ENCODE measurements at places on chromosomes 1 and 21.

- DNase-seq: no peak
Observed at GRCh38 chr21:31340942-31341487, 3.0 kb downstream of the TIAM1 start.

DNA sequence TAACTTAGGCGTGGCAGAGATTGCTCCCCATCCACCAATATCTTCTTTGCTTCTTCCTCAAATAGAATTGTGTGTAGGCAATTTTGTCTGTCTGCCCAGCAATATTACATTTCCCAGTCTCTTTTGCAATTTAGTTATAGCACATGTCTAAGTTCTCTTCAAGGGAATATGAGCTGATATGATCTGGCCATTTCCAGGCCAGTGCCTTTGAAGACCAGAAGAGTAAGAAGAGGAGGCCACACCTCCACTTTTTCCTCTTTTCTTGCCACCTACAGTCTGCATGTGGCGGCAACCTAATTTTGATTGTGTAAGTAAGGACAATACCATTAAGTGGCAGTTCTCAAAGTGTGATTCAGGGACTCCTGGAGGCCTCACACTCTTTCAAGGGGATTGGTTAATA lies 6.3 kb upstream of the RSBN1 start:
- no peak for DNase-seq

GRCh38 chr1:41726899-41727748 lies 191.6 kb downstream of the HIVEP3 start:
- DNase-seq: peak; percentile 69

GRCh38 chr1:175171036-175171913 lies 21.3 kb downstream of the KIAA0040 start:
- no peak for DNase-seq

DNA sequence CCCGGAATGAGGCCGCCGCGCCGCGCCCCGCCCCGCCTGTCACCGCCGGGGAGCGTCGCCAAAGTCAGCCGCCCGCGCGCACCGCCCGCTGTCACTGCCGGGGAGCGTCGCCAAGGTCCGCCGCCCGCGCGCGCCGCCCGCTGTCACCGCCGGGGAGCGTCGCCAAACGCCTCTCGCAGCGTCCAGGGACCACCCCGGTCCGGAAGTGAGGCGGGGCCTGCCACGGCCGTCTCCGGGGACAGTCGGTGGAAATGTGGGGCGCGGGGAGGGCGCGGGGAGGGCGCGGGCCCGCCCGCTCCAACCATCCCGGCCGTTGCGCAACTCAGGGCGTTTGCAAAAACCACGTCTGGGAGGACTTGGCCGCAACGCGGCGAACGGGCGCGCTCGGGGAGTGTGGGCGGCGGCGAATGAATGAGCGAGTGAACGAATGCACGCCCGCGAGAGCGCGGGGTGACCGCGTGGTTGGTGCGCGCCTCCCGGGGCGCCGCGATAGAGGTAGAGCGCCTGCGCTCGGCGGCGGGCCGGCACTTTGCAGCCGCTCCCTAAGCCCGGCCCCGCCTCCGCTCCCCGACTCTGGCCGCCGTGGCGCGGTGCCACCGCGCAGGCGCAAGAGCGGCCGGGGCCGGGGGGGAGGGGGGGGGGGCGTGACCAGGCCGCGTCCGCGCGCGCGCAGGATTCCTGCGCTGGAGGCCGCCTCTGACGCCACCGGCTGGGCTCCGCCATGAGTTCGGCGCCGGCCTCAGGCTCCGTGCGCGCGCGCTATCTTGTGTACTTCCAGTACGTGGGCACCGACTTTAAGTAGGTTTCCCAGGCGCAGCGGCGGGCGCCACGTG lies at the start of the genes ACAP3 and PUSL1:
Gene ACAP3, minus strand, starts transcription at position 8 of the 833 bp plus-strand sequence. CDS start 115 bp downstream, outside the sequence.
Gene PUSL1, plus strand, starts transcription at position 675 of the 833 bp plus-strand sequence. Its CDS starts 47 bp downstream, at position 722.
- peak; percentile 82 for DNase-seq

- DNase-seq: no peak
Observed at GRCh38 chr1:203554071-203554470, 60.1 kb downstream of the OPTC start.

GRCh38 chr1:243851765-243852164 lies 1.7 kb upstream of the AKT3 start:
- no peak for DNase-seq

GRCh38 chr21:39645331-39645730 lies 32.6 kb downstream of the B3GALT5 start:
- DNase-seq: no peak

DNA sequence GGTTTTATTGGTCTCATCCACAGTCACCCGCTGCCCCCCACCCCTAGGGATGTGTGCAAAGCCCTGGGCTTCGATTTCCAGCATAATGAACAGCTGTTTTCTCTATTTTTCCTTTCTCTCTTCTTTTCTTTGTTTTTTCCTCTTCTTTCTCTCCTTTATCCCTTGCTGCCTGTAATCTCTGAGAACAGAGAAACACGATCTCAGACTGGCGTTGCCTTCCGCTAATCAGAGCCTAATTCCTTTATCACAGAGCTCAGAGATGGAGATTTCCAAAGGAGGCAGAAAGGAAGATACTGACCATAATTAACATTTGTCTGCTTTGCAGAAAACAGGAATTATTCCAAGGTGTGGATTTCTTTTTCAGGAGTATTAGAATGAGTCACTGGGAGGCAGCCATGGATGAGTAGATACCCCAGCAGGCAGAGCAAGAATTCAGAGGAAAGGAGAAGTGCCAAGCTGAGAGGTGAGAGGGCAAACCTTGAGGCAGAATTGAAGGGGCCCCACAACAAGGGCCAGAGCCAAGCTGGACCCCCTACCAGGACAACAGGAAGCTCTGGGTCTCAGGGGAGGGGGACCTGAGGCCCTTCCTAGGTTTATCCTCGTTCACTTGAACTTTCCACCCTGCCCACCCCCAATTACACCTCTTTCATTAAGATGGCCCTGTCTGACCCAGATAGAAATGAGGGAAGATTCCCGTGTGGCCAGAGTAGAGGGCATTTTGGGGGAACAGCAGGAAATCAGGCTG lies 33.3 kb downstream of the MATN1 start:
- no peak for DNase-seq

DNA sequence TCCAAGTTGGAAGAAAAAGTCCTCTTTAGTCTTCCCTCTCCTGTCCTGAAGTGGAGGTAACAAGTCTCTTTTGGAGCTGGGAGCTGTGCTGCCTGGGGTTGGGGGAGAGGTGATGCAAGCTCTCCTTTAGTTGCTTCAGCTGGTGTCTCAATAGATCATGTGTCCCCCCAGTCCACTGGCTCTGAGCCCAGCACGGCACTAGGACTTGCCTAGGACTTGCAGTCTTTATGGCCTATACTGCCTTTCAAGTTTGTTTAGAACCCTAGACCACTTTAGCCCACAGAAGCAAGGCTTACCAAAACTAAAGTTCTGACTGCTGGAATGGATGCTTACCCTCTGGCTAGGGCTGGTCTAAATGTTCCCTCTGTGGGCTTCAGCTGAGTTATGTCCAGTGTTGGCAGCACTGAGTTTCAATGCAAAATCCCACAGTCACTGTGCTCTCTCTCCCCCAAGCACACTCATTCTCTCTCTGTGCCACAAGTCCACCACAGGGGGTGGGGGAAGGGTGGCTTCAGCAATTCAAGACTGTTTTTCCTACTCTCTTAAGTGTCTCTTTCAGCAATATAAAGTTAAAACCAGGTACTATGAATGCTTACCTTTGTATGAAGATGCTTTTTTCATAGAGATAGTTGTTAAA lies 185.0 kb downstream of the DNAH14 start:
- no peak for DNase-seq

GRCh38 chr1:205584732-205585131 lies 47.1 kb downstream of the ELK4 start:
- DNase-seq: no peak

DNA sequence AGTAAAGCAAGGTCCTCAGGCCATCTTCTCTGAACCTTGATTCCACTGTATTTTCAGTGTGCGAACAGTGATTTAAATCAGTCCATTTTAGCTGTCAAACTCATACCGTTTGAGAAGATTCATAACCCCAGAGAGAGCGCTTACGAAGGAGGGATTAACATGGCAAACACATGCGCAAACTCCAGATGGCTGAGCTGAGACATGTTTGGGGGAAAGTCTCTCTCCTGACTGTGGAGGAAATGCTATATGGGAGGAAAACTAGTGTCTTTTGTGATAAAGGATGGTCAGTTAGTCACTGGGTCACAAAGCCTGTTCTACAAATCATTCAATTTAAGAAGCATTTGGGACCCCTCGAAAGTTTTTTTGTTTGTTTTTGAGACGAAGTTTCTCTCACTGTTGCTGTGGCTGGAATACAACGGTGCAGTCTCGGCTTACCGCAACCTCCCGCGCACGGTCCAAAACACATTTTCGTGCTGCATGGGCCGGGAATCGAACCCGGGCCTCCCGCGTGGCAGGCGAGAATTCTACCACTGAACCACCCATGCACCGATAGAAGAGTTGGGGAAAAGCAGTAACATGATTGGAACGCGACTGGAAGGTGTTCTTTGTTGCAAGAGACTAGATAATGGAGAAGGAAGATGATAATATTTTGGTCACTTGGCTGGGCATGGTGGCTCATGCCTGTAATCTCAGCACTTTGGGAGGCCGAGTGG lies 58.4 kb upstream of the CXADR start:
- peak; percentile 79 for DNase-seq

DNA sequence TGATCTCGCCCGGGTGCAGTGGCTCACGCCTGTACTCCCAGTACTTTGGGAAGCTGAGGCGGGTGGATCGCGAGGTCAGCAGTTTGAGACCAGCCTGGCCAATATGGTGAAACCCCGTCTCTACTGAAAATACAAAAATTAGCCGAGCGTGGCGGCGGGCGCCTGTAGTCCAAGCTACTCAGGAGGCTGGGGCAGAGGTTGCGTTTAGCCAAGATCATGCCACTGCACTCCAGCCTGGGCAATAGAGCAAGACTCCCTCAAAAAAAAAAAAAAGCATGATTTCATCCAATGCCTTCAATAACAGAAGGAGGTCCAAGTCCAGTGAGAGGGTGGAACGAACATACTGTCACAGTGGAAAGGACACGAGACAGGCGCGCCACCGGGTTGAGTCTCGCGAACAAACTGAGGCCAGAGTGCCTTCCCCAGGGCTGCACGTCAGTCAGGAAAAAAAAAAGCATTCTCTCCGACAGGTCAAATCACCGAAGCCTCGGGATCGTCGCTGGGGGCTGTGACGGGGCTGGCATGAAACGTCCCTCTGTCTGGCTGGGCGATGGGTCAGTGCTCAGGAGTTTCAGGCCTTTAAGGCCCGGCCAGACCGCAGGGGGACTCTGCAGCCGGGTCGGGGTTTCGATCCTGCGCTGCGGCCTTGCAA lies 8.4 kb upstream of the CROCC start:
- peak; percentile 64 for DNase-seq

DNA sequence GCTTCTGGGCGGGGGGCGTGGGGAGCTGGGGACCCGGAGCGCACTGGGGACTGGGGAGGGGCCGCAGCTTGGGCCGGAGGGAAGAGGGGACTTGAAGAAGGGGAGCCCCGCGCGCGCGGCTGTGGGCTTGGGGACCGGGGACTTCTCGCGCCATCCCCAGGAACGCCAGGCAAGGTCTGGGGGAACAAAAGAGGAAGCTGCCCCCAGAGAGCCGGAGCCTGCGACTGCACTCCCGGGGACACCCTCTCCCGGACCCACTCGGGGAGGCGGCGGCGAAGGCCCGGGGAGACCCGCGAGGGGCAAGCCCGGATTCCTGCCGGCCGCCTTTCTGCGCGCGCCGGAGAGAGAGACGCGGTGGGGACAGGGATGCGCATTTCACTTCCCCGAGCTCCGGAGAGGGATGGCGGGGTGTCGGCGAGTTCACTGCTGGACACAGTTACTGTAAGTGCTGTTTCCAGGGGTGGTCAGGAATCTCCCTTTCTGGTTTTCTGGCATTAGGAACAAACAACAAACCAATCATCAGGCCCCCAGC lies 732 bp downstream of the ABCG1 start:
- DNase-seq: no peak

- DNase-seq: no peak
Observed at GRCh38 chr1:58836408-58836807, 52.6 kb upstream of the JUN start.

DNA sequence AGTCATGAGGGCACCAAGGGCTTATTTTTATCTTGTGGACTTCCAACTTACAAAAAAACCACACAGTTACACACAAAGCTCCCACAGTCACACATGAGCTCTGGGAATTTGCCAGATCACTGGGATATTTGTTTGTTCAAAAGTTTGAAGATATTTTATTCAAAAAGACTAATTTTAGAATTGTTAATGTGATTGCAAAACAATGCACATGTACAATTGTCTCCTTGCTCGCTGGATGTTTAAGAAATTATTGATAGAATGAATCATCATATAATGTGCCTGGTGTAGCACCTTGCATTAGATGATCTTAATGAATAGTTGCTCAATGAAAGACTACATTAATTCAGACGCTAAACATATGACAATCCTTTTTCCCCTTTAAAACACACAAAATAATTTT lies 570.3 kb downstream of the LMO4 start:
- DNase-seq: no peak
